ENCODE measurements at places on chromosomes 3 and 15. TPM values are rescaled to one million over a fixed set of nuclear protein-coding genes. Genes with fewer than 3 reads are reported as not detected.
A peak's percentile ranks its signal among the peaks of the same experiment; 100 is the strongest.

PAQR5 gene
- total RNA-seq, result 8.8 TPM

AGBL1 gene
- 0.02 TPM for total RNA-seq

SSUH2 gene
- total RNA-seq, result 0.27 TPM

ATP8B4 gene
- total RNA-seq, result 2.8 TPM

EOMES gene
- 0.35 TPM for total RNA-seq

GRCh38 chr3:89803711-89804110 lies 696.3 kb downstream of the EPHA3 start:
- DNase-seq, result no peak

GRCh38 chr3:10268116-10268515 lies 19.9 kb downstream of the TATDN2 start:
- no peak for DNase-seq

DNA sequence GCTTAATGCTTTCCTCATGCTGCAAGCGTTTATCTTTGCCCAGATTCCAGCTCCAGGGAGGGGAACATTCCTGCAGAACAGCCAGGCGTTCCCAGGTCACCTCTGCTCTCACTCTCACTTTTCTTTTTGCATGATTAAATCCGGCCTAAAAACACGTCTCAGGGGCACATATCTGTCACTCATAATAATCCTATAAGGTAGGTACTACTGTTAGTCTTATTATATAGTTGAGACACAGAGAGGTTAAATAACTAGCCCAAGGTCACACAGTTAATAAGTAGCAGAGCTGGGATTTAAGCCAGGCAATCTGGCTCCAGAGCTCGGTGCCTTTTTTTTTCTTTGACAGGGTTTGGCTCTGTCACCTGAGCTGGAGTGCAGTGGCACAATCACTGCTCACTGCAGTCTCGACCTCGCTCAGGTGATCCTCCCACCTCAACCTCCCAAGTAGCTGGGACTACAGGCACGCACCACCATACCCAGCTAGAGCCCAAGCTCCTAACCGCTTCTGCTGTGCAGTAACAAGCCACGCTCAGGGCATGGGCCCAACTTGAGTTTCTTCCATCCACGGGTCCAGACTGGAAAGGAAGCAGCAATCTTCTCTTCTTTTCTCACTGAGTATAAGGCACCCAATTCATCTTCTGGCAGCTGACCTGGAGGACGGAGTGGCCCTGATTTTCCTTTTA lies 96.5 kb downstream of the LIPC start:
- DNase-seq, result no peak

DNA sequence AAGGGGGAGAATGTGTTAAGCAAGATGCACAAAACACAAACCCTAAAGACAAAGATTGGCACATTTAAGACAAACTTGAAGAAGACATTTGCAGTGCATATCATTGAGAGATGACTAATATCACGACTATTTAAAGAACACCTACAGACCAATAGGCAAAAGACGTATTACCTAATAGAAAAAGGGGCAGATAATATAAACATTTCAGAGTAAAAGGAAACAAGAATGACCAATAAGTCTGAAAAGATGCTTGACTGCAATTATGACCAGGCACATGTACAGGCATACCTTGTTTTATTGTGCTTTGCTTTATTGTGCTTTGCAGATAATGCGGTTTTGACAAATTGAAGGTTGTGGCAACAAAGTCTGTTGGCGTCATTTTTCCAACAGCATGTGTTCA lies 4.9 kb downstream of the HACD3 start:
- no peak for DNase-seq

GRCh38 chr15:74799856-74800558 lies 12.6 kb upstream of the LMAN1L start:
- peak; percentile 59 for DNase-seq

- DNase-seq, result no peak
These were observed 21.5 kb upstream of the ZBTB38 start for GRCh38 chr3:141346839-141347238.

DNA sequence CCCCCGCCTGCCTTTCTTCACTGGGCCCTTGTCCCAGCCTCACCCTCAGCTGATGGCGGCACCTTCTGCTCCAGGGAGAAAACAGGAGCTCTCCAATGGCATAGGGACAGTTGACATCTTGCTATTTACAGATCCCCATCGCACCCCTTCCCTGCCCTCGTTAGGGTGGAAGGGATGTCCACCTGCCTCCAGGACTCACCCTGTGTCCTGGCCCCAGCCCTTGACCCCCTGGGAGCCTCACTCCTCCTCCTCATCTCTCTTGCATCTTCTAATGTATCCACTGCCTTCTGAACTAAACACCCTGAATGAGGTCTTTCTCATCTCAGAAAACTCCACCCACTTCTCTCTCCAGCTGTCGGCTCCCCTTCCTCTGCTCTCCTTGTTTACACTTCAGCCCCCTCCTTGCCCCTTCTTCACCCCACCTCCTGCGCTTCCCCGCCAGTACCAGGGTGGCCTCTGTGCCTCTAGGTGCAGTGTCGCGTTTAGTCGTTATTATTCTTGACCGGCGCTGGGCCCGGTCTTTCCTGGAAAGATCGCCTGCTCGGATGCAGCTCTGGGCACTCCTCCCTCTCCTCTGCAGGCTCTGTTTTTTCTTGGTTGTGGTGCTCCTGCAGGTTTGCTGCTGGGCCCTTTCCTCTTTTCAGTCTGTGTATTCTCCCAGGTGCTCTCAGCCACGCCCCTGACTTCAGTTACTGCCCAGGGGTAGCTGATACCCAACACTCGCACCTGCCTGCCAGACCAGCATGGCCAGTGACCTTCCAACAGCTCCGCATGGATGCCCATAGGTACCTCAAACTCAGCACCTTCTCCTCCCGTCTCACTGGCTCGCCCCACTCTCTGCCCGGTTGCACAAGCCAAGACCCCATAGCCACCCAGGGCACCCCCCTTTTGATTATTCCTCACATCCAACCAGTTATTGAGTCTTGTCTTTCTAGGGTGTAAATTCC lies 42.9 kb downstream of the PML start:
- no peak for DNase-seq

Measured in NCI-H460 (cell line).